LHCN-M2 (cell line): ENCODE measurements at places on chromosomes 6 and 20.

GRCh38 chr6:129889580-129889979 is 28.5 kb upstream of the TMEM244 start:
- DNase-seq: peak; percentile 96

- no peak for DNase-seq
Measured at GRCh38 chr20:37123441-37123840, 27.6 kb upstream of the RBL1 start.

- DNase-seq: no peak
Measured at GRCh38 chr6:114862064-114862463, 519.2 kb upstream of the HS3ST5 start.

DNA sequence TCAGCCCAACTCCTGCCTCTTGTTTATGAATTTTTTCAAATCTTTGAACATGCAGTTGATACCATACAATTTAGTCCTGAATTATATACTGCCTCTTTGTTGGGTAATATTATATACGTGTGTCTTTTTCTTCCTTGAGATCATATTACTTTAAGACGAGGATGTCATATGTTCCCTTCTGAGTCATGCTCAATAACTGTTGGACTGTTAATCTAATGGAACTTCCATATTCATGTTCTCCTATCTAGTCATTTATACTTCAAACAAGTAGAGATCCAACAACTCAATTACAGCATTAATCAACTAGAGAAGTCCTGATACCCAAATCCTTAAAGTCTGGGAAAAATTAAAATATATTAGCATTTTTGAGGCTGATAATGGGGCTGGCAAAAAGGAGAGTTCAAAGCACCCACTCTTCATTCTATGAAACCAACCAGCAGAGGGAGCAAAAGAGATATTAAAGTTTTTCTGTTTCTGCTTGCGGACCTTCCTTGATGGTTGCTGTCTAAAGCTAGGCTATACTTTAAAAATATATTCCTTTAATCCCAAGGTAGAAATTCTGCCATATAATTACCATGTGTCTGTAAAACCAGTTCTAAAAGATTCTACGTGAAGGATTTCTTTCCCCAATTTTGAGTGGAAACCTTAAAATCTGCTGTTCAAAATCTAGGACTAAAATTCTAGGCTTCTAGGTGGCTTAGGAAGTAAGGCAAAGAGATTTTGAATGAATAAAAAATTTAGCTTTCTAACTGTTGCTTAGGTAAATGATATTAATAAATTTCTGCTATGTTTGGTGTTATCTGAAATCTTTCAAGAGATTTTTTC is 498.9 kb downstream of the BCKDHB start:
- peak; percentile 74 for DNase-seq

GRCh38 chr20:42603655-42604054 is 586.1 kb downstream of the PTPRT start:
- DNase-seq: no peak
